ENCODE measurements at places on chromosomes 12 and 14.
A peak's percentile ranks its signal among the peaks of the same experiment; 100 is the strongest.

DNA sequence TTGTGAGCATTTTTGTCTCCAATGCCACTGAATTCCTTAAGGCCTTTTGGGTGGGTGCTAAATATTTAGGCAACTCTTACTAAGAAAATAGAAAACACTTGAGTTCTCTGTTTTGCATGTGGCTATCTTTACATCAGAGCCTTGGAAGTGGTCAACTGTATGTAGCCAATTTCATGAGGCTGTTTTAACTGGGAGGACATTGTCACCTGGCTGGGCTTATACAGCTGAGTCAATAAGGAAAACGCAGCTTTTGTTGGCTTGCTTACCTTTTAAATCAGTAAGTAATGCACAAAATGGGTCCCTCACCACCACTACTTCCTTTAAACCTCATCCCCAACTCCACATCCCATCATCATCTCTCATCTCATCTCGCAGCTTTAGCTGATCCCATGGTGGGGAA, 194.3 kb downstream of the RGS6 start:
- no peak for DNase-seq

GRCh38 chr12:47725893-47726292, 603 bp upstream of the ENDOU start:
- peak; percentile 89 for DNase-seq

DNA sequence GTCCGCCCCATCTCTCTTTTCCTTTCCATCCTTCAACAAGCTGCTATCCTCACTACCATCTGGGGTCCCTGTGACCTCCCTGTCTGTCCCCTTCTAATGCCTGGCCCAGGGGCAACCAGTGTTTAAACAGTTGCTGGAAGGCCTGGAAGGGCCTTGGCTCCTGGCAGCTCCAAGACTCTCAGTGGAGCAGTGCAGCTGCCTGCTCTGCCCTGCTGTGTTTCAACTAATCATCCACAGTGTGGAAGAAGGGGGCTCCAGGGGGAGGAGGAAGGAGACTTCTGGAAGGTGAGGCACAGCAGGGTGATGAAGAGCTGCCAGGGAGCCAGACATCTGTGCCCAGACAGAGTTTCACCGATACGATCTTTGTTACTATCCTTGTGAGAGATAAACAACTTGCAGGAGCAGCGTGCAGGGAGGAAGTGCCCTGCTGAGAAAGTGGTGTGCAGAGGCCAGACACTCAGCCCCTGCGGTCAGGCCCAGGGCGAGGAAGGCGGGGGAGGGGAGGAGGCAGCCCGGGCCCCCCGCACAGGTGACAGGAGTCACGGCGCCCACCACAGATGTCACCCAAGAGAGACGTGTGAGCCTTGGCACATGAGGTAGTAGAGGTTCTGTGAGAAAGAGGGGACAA, 1061.8 kb downstream of the BCL11B start:
- DNase-seq = no peak

GRCh38 chr14:62532181-62532580, 513.1 kb downstream of the KCNH5 start:
- no peak for DNase-seq

DNA sequence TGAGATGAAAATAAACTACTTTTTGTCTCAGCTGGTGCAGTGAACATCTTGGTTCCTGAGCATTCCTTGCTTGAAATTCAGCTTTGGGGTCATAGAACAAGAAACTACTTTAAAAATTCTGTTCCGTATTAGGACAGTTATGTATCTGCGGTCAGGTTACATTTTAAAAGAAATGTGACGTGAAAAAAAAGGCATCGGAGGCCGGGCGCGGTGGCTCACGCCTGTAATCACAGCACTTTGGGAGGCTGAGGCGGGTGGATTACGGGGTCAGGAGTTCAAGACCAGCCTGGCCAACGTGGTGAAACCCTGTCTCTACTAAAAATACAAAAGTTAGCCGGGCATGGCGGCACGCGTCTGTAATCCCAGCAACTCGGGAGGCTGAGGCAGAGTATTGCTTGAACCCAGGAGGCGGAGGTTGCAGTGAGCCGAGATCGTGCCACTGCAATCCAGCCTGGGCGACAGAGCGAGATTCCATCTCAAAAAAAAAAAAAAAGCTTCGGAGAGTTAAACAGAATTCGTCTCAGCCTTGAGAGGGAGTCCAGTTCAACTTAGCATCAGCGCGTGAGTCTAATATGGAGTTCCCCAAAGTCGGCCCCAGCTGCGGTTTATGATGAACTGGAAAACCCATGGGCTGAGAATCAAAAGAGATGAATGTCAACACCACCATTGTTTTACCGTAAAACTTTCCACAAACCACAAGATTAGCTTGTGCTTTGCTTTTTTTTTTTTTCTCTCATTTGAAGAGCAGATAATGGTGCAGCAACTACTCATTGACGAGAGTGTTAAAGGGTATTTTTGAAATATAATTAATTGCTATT, 2.1 kb upstream of the SLC2A13 start:
- DNase-seq = no peak
